ENCODE measurements at places on chromosomes 12 and 14. TPM values are rescaled to one million over a fixed set of nuclear protein-coding genes. Genes with fewer than 3 reads are reported as not detected.

Gene GRIN2B
- total RNA-seq = 7.2 TPM

Gene GPD1
- total RNA-seq = 0.27 TPM

Gene FAM186B
- total RNA-seq = 0.95 TPM

Gene RBMS2
- total RNA-seq = 4.9 TPM

Gene SLC2A14
- not detected for total RNA-seq

Gene PIWIL1
- not detected for total RNA-seq

Gene GPR132
- total RNA-seq = not detected

Gene LPAR5
- not detected for total RNA-seq

Gene KCNJ8
- not detected for total RNA-seq

Gene SLC16A7
- 24.4 TPM for total RNA-seq

Gene SLC5A8
- total RNA-seq = 0.08 TPM

Gene PSMD9
- 95.1 TPM for total RNA-seq

Gene LIMA1
- total RNA-seq = 53.5 TPM

Gene TAS2R8
- total RNA-seq = not detected

Gene RTL1
- not detected for total RNA-seq

Gene LYZ
- 0.88 TPM for total RNA-seq

Gene CS
- 110 TPM for total RNA-seq

Gene SERPINA12
- not detected for total RNA-seq

Gene TRAF3
- 33.6 TPM for total RNA-seq

Gene SMOC1
- total RNA-seq = 0.08 TPM

Gene MYF5
- total RNA-seq = not detected

Gene DUSP16
- total RNA-seq = 15.1 TPM

Gene GDF3
- total RNA-seq = not detected

Gene TXNDC16
- total RNA-seq = 1.1 TPM

Gene GALNT16
- 0.16 TPM for total RNA-seq

Gene TSHR
- not detected for total RNA-seq

Gene TSPAN8
- total RNA-seq = 0.50 TPM

Gene TMEM132C
- not detected for total RNA-seq

Gene NUDT14
- total RNA-seq = 35.2 TPM

All from SK-MEL-5 (cell line).